ENCODE measurements at places on chromosomes 13 and 19.

- no peak for DNase-seq
Observed at GRCh38 chr13:75514080-75514995, 23.3 kb downstream of the COMMD6 start.

- DNase-seq: no peak
Observed at GRCh38 chr13:70571221-70571620, 463.0 kb upstream of the KLHL1 start.

GRCh38 chr19:16670291-16670690 lies 9.4 kb downstream of the TMEM38A start:
- DNase-seq: no peak

DNA sequence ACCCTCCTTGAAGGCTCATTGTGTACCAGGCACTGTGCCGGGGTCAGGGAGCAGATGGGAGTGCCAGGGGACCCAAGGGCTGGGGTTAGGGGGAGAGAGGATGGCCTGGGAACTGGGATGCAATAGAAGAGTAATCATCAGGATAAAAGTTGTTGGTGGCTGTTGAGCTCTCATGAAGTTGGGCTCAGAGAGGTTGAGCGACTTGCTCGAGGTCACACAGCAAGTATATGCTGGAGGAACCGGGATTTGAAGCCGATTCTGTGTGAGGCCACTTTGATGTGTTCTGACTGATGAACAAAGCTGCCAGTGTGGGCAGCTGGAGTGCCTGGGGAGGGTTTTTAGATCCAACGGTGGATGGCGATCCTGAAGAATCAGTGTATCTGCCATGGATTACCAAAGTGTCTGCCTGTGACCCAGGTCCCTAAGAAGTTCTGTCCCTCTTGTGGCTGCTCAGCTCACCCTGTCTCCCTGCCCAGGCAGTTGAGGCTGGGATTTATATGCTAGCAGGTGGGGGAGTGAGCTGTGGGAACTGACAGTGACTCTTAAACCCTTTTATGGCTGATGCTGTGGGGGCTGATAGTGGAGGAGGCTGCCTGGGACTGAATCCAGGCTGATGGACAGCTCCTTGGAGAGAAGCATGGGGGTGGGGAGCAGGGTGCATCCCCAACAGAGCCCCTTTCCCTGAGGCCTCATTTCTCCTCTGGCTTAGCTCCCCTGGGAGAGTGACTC lies 8.3 kb downstream of the ARHGEF18 start:
- no peak for DNase-seq

DNA sequence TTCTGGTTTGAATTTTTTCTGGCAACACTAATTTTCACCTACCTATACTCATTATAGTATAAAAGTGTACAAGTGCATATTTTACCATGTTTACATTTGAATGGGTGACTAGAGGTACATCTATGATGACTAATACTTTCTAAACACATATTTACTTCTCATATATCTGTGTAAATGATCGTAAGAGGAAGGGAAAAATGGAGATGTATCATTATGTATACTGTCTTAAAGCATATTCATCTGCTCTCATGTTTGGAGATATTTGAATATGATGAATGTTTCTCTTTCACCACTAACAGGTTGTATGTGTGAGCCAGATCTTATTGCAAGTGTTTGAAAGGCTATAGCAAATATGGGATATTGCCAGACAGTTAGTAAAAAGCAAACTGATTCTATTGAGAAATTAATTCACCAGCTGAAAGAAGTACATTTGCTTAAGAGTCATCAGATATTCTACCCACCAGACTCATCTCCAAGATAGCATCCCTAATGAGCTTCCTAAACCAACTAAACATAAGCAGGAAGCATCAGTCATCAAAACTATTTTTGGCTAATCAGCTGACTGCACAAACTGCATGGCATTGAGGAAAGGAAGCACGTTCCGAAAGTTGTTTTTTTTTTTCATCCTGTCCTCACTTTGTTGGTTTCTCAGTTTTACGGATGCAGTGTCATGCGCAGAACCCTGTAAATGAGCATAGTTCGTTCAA lies 738.2 kb downstream of the GPC5 start:
- DNase-seq: no peak

DNA sequence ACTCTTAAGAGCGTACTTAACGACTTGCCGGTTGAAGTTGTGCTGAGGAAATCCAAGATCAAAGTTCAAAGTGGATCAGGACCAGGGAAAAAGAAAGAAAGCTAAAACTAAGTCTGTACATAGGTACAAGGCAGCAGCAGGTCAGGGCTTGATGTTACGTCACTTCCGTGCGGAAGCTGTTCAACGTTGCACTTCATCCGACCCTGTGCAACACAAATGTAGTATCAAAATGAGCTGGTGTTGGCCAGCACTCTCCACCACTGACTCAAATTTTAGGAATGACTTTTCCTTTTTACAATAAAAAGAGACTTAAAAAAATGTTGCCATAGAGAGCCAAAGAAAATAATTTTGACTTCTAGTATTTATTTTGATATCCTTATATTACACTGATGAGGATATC lies 1315.4 kb downstream of the EFNB2 start:
- no peak for DNase-seq

GRCh38 chr13:103965506-103966243 lies 899.5 kb upstream of the SLC10A2 start:
- no peak for DNase-seq
